Ascending aorta (tissue), 2 donors: ENCODE measurements at places on chromosomes 2 and 18. TPM values are rescaled to one million over a fixed set of nuclear protein-coding genes. Genes with fewer than 3 reads are reported as not detected.
A peak's percentile ranks its signal among the peaks of the same experiment; 100 is the strongest.

GRCh38 chr18:50301074-50301473 lies 13.6 kb upstream of the CXXC1 start:
- peaks cover 4% of the 10 kb centered on the region for H3K4me1 ChIP-seq
- DNase-seq, result no peak
- peaks cover 10% of the 10 kb centered on the region for H3K27me3 ChIP-seq
- H3K27ac ChIP-seq, result no peak overlapping the region
- H3K4me3 ChIP-seq, result no peak overlapping the region

DNA sequence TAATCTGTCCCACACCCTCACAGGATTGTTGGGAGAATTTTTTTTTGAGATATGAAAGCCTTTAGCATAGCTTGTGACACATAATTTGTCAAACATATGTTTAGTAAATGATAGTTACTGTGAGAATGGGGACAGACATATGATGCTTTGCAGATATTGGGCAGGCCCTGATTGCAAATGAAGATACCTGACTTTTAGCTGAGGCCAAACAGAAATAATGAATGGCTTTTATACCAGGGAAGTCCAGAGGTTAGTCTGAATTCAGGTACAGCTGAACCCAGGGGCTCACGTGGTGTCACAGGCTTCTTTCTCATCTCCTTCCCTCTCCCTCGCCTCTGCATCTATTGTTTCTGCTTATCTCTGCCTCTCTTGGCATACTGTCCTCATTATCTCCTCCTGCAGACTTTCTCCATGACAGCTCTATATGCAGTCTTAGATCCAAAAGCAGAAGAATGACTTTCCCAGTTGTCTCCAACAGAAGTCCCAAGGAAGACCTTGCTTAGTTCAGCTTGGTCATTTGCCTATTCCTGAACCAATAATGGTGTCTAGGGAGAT lies 4.9 kb upstream of the WNT10A start:
- H3K4me3 ChIP-seq, result no peak overlapping the region
- H3K27me3 ChIP-seq, result peaks cover 25% of the 10 kb centered on the region
- H3K36me3 ChIP-seq, result no peaks in the 10 kb centered on the region
- no peak overlapping the region for H3K27ac ChIP-seq

DNA sequence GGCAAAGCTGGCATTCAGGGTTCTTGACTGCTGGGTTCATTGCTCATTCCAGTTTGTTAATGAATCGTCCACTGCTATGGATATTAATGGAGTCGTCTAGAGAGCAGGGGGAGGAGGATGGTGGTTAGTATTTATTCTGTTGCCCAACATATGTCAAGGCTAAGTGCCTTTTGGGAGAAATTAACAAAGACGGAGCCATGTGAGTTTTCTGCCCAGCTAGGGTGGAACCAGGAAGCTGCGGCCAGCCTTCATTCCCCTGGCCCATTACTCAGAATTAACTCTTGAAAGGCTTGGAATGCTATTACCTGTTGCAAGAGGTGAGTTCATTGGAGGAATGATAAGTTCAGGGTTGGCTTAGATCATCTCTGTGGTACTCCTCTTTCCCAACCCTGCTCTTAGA lies 19.3 kb downstream of the IGFBP2 start:
- DNase-seq, result no peak
- no peaks in the 10 kb centered on the region for H3K36me3 ChIP-seq
- H3K27me3 ChIP-seq, result no peaks in the 10 kb centered on the region
- H3K4me3 ChIP-seq, result no peak overlapping the region
- peak overlapping the region; percentile 91 for H3K27ac ChIP-seq
- peaks cover 22% of the 10 kb centered on the region for H3K4me1 ChIP-seq

- no peak for DNase-seq
- no peaks in the 10 kb centered on the region for H3K4me1 ChIP-seq
- no peak overlapping the region for H3K27ac ChIP-seq
- no peak overlapping the region for H3K4me3 ChIP-seq
- no peaks in the 10 kb centered on the region for H3K27me3 ChIP-seq
- no peaks in the 10 kb centered on the region for H3K36me3 ChIP-seq
Observed at GRCh38 chr2:198188982-198189381, 384.6 kb downstream of the PLCL1 start.

GRCh38 chr18:13447621-13448334 lies 229.2 kb downstream of the LDLRAD4 start:
- H3K4me1 ChIP-seq, result peaks cover 29% of the 10 kb centered on the region
- no peak overlapping the region for H3K4me3 ChIP-seq
- H3K27ac ChIP-seq, result peak overlapping the region; percentile 59
- H3K36me3 ChIP-seq, result no peaks in the 10 kb centered on the region
- no peaks in the 10 kb centered on the region for H3K27me3 ChIP-seq
- no peak for DNase-seq

DNA sequence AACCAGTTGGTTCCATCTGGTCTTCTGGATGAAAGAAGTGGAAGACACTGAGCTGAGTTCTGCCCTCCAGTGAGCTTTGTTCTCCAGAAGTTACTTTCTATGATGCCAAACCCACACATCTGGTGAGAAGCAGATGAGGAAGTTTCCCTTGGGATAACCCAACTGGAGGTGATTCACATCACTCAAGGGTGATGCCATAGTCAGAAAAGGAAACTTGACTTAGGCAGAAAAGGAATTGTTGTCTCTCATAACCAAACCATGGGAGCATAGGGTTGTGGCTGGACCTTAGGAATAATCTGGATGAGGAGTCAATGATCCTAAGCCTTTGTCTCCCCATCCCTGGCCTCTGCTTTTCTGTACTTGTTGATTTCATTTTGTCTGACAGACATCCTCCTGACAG lies 43.7 kb downstream of the CDC42EP3 start:
- H3K27me3 ChIP-seq, result no peaks in the 10 kb centered on the region
- H3K4me1 ChIP-seq, result peaks cover 24% of the 10 kb centered on the region
- no peak overlapping the region for H3K27ac ChIP-seq
- H3K4me3 ChIP-seq, result no peak overlapping the region
- no peak for DNase-seq

GRCh38 chr2:160493227-160494028 lies at the start of gene RBMS1:
Gene RBMS1, minus strand, starts transcription at chr2:160493807. Its CDS starts 444 bp downstream, at chr2:160493363.
- H3K27ac ChIP-seq, result peak within 1 kb of the TSS; percentile 96
- no peaks in the 10 kb centered on the region for H3K36me3 ChIP-seq
- no peak for DNase-seq
- peak within 1 kb of the TSS; percentile 93 for H3K4me3 ChIP-seq
- H3K4me1 ChIP-seq, result peaks cover 8% of the 10 kb centered on the region
- H3K27me3 ChIP-seq, result no peaks in the 10 kb centered on the region

DNA sequence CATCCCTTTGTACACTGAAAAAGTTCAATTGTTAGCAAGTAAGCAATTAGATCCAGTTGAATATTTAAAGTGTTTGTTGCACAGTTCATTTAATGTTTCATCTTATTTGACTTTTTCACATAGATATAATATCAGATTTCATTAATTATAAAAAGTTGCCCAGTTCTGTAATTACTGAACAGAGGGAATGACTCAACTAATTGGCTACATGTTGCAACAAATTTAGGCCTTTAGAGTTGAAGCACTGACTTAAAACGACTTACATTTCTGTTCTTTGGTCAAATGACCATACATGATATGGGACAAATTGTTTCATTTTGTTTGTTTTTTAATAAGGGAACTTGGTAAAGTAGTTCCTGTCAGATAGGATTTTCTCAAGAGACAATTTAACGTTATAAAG lies 68.5 kb upstream of the FAM117B start:
- no peak for DNase-seq
- no peaks in the 10 kb centered on the region for H3K4me1 ChIP-seq
- no peak overlapping the region for H3K27ac ChIP-seq

- peak overlapping the region; percentile 79 for H3K27ac ChIP-seq
- DNase-seq, result no peak
- H3K4me1 ChIP-seq, result peaks cover 16% of the 10 kb centered on the region
Observed at GRCh38 chr2:24926602-24927252, 6.7 kb upstream of the ADCY3 start.

GRCh38 chr18:46320928-46321711 lies 216.9 kb downstream of the HAUS1 start:
- no peak overlapping the region for H3K4me3 ChIP-seq
- no peaks in the 10 kb centered on the region for H3K4me1 ChIP-seq
- H3K36me3 ChIP-seq, result no peaks in the 10 kb centered on the region
- no peaks in the 10 kb centered on the region for H3K27me3 ChIP-seq
- H3K27ac ChIP-seq, result no peak overlapping the region

- H3K27ac ChIP-seq, result no peak overlapping the region
- no peaks in the 10 kb centered on the region for H3K4me1 ChIP-seq
- no peak overlapping the region for H3K4me3 ChIP-seq
- H3K27me3 ChIP-seq, result no peaks in the 10 kb centered on the region
Observed at GRCh38 chr2:428591-428990, 140.7 kb upstream of the ALKAL2 start.

DNA sequence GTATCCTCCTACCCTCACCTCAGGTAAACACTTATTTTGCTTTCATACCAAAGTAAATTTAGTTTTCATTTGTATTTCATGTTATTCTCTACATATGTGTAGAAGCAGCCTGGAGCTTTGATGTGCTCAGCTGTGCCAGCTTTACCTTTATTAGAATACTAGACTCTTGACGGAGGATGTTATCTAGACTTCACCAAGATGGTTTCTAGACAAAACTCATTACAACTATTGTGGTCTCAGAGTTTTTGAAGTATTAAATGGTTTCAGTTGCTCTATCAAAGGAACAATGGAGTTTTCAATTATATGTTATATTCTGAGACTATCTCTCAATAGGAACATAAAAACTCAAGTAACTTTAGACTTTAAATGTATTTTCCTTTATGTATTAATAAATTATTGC lies 5.0 kb upstream of the IL18RAP start:
- no peaks in the 10 kb centered on the region for H3K36me3 ChIP-seq
- H3K27ac ChIP-seq, result no peak overlapping the region
- no peak for DNase-seq
- H3K27me3 ChIP-seq, result no peaks in the 10 kb centered on the region
- no peak overlapping the region for H3K4me3 ChIP-seq
- H3K4me1 ChIP-seq, result no peaks in the 10 kb centered on the region

GRCh38 chr2:230849633-230850357 lies 14.9 kb upstream of the ITM2C start:
- no peaks in the 10 kb centered on the region for H3K36me3 ChIP-seq
- no peak overlapping the region for H3K27ac ChIP-seq
- peaks cover 7% of the 10 kb centered on the region for H3K27me3 ChIP-seq
- no peak overlapping the region for H3K4me3 ChIP-seq
- DNase-seq, result no peak

- peak overlapping the region; percentile 97 for H3K4me3 ChIP-seq
- peak overlapping the region; percentile 99 for H3K27ac ChIP-seq
- H3K27me3 ChIP-seq, result no peaks in the 10 kb centered on the region
- no peak for DNase-seq
Observed at GRCh38 chr18:9913151-9913525, 678 bp upstream of the VAPA start.

DNA sequence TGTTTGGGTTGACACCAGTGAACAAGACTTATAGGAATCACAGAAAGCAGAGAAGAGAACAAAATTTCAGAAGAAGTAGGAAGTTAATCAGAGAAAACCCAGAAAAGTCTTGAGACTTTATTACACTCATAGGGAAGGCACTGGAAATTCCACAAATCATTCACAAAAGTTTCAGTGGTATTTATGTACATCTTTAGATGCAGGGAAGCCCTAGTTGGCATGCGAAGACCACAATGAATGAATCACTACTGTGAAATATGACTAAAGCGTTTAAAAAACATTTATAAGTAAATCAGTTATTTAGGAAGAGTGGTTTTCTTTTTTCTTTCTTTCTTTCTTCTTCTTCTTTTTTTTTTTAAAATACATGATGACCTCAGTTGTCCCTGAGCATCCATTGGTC lies 105.1 kb downstream of the NUP35 start:
- H3K4me3 ChIP-seq, result no peak overlapping the region
- DNase-seq, result no peak
- H3K27ac ChIP-seq, result no peak overlapping the region
- H3K27me3 ChIP-seq, result no peaks in the 10 kb centered on the region

GRCh38 chr18:8705961-8706790 lies 820 bp downstream of the MTCL1 start:
- peak overlapping the region; percentile 3 for H3K27ac ChIP-seq
- DNase-seq, result no peak
- peak overlapping the region; percentile 79 for H3K4me3 ChIP-seq
- H3K4me1 ChIP-seq, result peaks cover 4% of the 10 kb centered on the region
- no peaks in the 10 kb centered on the region for H3K27me3 ChIP-seq

The MFSD2B gene
- not detected for total RNA-seq

The STARD6 gene
- total RNA-seq, result not detected

The LINC00305 gene
- not detected for total RNA-seq

The ANKRD30B gene
- not detected for total RNA-seq

The SP5 gene
- total RNA-seq, result 2.8 TPM

The IL36B gene
- total RNA-seq, result not detected

The STEAP3 gene
- total RNA-seq, result 34.5 TPM

The DTNA gene
- 7.3 TPM for total RNA-seq

The GAREM2 gene
- total RNA-seq, result 2.1 TPM

The MAP3K19 gene
- not detected for total RNA-seq

The FMNL2 gene
- total RNA-seq, result 12.0 TPM

The CD8B gene
- not detected for total RNA-seq

The KHK gene
- 0.85 TPM for total RNA-seq

The MFSD6 gene
- 53.2 TPM for total RNA-seq
